ENCODE measurements at places on chromosomes 4 and X.

- no peak for DNase-seq
- no peak overlapping the region for H3K4me3 ChIP-seq
- H3K27me3 ChIP-seq: no peaks in the 10 kb centered on the region
Observed at GRCh38 chr4:118762155-118762554, 73.8 kb downstream of the SEC24D start.

- H3K4me3 ChIP-seq: no peak overlapping the region
- H3K27ac ChIP-seq: no peak overlapping the region
- no peaks in the 10 kb centered on the region for H3K36me3 ChIP-seq
- peaks cover 9% of the 10 kb centered on the region for H3K4me1 ChIP-seq
- no peak for DNase-seq
- H3K27me3 ChIP-seq: no peaks in the 10 kb centered on the region
Observed at GRCh38 chrX:111778591-111778990, 97.4 kb upstream of the TRPC5OS start.

GRCh38 chrX:131944936-131945902 lies 77.9 kb upstream of the STK26 start:
- H3K27ac ChIP-seq: no peak overlapping the region
- peaks cover 6% of the 10 kb centered on the region for H3K4me1 ChIP-seq
- H3K4me3 ChIP-seq: no peak overlapping the region

- no peak for DNase-seq
- no peak overlapping the region for H3K4me3 ChIP-seq
- no peaks in the 10 kb centered on the region for H3K4me1 ChIP-seq
- H3K27ac ChIP-seq: no peak overlapping the region
Observed at GRCh38 chrX:111585337-111585736, 73.9 kb downstream of the SERTM2 start.

DNA sequence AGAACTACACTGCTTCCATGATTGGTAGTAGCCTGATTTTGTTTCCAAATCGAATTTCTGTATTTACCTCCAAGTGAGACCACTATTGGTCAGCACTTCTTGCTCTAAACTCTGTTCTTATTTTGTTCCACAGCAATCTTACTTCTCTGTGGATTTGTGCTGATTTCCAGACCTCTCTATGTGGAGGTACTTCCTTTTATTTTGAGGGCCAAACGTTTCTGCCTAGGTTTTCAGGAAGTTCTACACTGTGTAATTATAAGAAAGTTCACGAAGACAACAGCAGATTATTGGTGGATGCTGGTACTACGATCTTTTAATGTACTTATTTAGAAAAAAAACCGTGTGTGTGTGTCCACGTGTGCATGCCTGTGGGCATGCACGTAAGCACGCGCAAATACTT lies 46.7 kb downstream of the DTHD1 start:
- H3K36me3 ChIP-seq: no peaks in the 10 kb centered on the region
- H3K4me1 ChIP-seq: peaks cover 2% of the 10 kb centered on the region
- H3K4me3 ChIP-seq: no peak overlapping the region
- DNase-seq: no peak
- no peak overlapping the region for H3K27ac ChIP-seq

- H3K36me3 ChIP-seq: no peaks in the 10 kb centered on the region
- H3K4me3 ChIP-seq: no peak overlapping the region
- H3K27me3 ChIP-seq: peaks cover 40% of the 10 kb centered on the region
- no peak overlapping the region for H3K27ac ChIP-seq
- no peaks in the 10 kb centered on the region for H3K4me1 ChIP-seq
Observed at GRCh38 chr4:6331018-6331417, 61.4 kb downstream of the WFS1 start.

DNA sequence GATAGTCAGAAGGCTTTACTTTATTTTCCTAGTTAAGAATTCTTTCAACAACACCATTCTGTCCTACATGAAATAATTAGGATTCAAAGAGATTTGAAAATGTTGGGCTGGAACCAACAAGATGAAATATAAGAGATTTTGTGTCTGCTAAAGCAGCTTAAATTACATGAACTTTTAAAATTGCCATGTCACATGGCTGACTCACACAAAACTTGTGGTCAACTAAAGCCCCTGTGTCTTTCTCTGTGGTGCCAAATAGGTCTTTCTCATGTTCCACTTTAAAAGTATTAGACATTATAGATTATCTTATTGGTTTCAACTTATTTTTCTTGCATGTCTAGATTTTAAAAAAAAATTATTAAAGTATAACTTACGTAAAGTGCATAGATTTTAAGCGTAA lies 60.8 kb upstream of the FHL1 start:
- H3K36me3 ChIP-seq: no peaks in the 10 kb centered on the region
- peaks cover 9% of the 10 kb centered on the region for H3K4me1 ChIP-seq
- H3K4me3 ChIP-seq: no peak overlapping the region
- no peak for DNase-seq
- H3K27me3 ChIP-seq: no peaks in the 10 kb centered on the region
- peak overlapping the region; percentile 28 for H3K27ac ChIP-seq

Data from chondrocyte (in vitro differentiated cells).